Activated CD4-positive, CD25-positive, alpha-beta regulatory T cell (primary cell): ENCODE measurements at places on chromosomes 7 and 10.

DNA sequence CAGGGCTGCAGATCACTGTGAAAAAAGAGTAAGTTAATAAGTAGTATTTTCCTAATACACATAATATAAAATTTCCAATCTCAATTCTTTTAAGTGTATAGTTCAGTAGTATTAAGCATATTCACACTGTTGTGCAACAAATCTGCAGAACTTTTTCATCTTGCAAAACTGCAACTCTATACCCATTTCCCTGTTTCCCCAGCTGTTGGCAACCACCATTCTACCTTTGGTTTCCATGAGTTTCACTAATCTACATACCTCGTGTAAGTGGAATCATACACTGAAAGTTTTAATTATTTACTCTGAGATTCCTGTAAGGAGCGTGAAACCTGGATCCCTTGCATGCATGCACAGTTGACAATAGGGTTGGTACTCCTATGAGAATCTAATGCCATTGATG is 155.4 kb downstream of the ZPBP start:
- no peak for DNase-seq

DNA sequence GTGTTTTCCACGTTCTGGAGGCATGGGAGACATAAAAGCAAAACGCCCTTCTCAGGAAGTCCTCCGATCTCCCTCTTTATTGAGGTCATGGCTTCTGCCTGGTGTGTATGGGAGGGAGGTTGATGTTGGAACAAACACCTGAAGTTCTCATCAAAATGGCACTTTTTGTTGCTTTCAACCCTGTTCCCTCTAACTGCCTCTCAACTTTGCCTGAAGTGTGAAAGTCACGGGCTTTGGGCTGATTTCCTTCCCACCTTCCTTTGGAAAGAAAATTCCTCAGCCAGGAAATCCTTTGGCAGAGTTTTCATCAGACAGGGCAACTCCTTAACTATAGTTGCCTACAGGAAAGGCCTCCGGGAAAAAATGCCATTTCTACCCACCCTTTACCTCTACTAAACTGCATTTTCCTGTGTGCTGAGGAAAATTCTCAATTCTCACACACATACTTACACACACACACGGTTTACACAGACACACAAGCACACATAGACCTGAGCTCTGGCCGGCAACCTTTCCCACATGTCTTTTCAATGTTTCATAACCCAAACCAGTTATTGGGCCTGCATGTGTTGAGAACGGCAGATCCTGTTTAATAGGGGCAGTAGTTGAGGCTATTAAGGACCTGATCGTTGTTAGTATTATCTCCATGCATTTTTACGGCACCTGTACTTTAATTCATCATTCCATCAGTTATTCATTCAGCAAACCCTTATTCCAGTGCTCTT is 36.4 kb downstream of the CYP17A1 start:
- no peak for DNase-seq

GRCh38 chr7:39644170-39644569 is 20.8 kb downstream of the RALA start:
- DNase-seq: no peak

DNA sequence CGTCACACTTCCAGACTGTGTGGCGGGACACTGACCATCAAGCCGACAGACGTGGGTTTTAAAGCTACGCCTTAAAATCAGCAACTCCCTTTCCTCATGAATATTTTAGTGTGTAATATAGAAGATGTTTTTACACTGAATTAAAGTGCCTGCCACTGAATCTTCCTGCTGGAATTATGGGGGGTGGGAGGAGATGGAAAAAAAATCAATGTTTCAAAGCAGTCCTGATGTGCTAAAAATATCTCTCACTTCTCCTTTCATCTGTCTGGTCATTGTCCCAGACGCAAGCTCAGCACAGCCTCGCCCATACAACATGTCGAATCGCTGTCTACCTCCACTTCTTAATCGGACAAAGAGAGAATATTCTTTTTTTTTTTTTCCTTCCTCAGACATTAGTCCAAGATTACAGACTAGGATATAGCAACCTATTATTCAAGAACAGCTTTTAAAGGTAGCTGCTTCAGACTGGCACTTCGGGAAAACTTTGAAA is 165.1 kb upstream of the KLF14 start:
- DNase-seq: no peak

DNA sequence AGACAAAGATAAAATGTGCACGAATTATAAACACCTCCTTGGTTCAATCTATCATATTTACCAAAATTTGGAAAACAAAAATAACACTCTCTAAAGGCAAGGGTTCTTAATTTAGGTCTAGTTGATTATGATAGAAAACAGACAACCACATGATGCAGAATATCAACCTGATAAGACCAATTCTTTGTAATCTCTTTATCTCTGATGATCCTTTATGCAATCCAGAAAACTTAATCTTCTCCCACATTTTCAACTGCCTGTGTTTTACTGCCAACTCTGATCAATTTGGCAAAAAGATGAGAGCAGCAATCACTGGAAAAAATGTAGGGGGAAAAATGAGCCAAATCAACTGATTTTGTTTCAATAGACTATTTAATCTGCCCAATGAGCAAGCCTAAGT is 148.5 kb downstream of the LRRN3 start:
- DNase-seq: no peak

GRCh38 chr7:25854608-25855497 is 297.1 kb upstream of the NFE2L3 start:
- DNase-seq: no peak

- DNase-seq: no peak
Measured at GRCh38 chr10:45450866-45451265, 76.8 kb downstream of the ALOX5 start.

DNA sequence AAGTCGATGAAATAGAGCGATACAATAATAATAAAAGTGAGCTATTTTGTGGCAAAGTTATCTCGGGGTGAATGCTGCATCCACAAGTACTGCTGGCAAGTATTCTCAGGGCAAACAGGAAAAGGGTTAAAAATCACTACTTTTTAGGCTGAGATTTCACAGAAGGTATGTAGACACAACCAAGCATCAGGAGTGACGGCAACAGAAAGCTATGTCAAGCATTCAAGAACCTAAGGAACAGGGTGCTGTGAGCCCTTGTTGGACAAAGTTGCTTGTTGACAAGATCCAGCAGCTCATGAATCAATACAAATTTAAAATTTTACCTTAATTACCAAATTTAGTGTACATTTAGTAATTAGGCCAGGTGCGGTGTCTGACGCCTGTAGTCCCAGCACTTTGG is 41.2 kb upstream of the C1QL3 start:
- no peak for DNase-seq

DNA sequence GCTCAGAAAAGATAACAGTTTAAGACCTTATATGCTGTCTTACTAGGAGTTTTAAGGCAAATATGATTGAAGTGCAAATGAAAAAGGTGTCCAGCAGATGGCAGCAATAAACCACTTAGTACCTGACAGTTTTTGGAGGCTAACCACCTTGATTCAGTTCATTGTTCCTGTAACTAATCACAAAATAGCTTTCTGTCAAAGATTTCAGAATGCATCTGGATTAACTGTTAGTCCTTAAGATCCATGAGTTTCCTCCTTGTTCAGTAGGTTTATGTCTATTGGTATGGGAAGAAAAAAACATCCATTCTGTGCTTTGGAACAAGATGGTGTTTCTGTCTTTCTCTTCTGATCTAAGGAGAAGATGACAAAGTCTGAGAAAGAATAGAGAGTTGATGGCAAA is 46.6 kb downstream of the CCSER2 start:
- DNase-seq: peak; percentile 1

DNA sequence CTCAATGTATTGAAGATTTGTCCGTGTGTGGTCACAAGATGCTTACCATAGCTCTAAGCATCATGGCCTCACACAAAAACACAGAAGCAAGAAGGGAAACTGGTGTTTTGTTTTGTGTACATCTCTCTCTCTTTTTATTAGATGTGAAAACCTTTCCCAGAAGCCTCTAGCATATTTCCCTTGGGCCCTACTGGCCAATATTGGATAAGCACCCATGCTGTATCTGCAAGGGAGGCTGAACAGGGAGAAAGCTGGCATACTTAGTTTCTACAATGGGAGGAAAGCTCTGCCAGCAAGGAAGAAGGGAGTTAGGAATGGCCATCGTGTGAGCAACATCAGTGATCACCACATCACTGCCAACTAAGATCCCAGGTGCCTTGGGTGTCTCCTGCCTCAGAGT is 9.6 kb upstream of the NAMPT start:
- DNase-seq: no peak

GRCh38 chr10:70274643-70275042 is 9.2 kb downstream of the NPFFR1 start:
- no peak for DNase-seq

DNA sequence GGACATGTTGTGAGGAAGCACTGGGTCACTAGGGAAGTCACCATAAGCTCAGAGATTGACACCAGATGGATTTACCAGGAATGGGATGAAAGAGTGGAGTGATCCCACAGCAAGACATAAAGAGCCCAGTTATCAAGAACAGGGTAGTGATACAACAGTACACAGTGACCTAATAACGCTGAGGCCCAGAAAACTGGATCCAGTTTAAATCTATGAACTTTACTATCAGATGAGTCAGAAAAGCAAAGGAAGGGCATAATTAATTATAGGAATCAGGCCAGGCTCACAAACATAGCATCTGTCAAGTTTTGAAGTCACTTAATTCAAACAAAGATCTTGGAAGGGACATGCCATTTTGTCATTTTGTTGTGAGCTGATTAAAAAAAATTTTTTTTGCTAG is 73.5 kb downstream of the LRRN3 start:
- no peak for DNase-seq

- no peak for DNase-seq
Measured at GRCh38 chr10:118961436-118961835, 68.1 kb upstream of the NANOS1 start.

DNA sequence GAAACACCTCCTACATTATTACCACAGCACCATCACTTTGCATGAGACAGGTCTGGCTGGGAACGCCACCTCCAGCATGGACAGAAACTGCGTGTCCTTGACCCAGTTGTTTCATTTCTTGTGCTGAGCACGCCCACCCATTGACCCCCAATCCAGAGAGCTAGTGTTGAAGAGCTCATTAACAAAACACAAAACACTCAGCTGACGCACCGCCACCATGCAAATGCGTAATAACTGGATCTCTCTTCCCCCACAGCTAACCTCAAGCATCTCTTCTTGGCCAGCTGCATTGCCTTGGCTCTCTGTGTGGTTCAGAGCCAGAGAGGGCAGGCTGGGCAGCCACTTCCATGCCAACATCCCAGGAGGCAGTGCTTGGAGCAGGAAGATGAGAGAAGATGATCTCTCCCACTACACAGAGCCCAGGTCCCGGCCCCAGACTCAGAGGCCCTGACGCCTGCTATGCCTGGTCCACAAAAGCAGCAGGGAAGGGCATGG is 173.5 kb downstream of the PLXNA4 start:
- DNase-seq: no peak

GRCh38 chr7:17236171-17236570 is 62.3 kb upstream of the AHR start:
- DNase-seq: no peak

DNA sequence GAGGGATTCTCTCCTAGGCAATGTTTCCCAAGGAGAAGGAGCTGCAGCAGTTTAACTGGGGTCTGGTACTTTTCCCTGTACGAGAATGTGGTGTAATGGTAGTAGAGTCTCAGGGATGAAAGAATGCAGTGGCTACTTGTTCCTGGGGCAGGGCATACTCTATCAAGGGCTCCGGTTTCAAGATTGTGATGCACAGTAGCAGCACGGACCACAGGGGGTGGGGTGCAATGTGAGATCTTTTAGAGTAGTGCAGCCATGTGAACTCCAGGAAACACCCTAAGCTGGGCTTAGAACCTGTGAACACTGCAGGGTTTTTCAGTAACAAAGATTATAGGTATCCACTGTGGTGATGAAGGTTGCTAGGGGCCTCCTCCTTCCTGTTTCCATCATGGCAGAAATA is 903.9 kb downstream of the NRG3 start:
- no peak for DNase-seq

- no peak for DNase-seq
Measured at GRCh38 chr10:91820144-91820543, 21.9 kb downstream of the TNKS2 start.

- DNase-seq: no peak
Measured at GRCh38 chr7:148804343-148805235, 79.5 kb downstream of the EZH2 start.

DNA sequence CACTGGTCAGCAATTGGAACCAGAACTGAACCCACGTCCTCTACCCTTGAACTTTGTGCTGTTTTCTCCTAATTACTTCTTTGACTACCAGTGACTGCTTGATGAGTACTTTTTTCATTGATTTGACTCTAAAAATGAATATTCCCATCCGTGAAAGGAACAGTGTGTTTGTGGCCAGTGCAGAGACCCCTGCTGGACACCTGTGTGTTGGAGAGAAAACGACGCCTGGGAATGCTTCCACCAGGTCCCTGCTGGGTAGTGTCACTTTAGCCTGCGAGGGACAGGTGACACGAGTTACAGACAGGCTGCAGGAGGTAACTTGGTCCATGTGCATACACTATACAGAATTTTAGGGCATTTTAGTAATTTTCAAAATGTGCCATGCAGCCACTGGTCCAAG is 6.8 kb upstream of the GJD4 start:
- no peak for DNase-seq

DNA sequence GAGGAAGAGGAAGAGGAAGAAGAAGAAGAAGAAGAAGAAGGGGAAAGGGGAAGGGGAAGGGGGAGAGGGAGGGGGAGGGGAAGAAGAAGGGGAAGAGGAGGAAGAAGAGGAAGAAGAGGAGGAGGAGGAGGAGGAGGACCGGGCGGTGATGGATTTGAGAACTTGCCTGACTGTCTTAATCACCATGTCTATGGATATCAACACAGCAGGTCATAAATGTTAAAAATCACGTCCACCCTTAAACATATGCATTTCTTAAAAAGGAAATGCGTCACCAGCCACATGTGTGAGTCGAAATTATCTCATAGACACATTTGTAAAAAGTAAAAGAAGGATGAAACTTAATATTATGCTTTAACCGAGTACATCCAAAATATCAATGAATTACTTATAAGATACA is 42.1 kb upstream of the INSIG1 start:
- DNase-seq: no peak

- no peak for DNase-seq
Measured at GRCh38 chr10:79241990-79242619, 105.2 kb upstream of the PPIF start.

GRCh38 chr10:10685566-10685965 is 332.1 kb upstream of the CELF2 start:
- no peak for DNase-seq

- DNase-seq: no peak
Measured at GRCh38 chr7:16734148-16734726, 19.3 kb upstream of the TSPAN13 start.

GRCh38 chr10:14369906-14370305 is 39.2 kb upstream of the FRMD4A start:
- no peak for DNase-seq

DNA sequence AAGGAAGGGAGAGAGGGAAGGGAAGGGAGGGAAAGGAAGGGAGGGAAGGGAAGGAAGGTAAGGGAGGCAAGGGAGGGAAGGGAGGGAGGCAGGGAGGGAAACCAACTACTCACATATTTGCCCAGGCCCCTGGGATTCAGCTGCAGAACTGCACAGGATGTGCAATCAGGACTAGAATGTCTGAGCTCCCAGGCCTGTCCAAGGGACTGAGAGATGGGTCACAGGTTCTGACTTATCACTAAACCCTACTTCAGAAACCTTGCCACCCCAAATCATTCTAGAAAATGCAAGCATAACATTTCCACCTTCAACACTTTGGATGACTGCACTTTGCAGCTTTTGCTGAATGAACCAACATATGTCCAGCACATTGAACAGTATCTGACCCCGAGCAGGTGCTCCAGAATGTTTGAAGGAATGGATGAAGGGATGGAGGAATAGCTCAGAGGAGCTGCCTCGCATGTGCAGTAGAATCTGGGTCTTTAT is 245.3 kb downstream of the KCNMA1 start:
- no peak for DNase-seq
